Muscle of leg (tissue), 16 donors: ENCODE measurements at places on chromosomes 12 and 14. TPM values are rescaled to one million over a fixed set of nuclear protein-coding genes. Genes with fewer than 3 reads are reported as not detected.

RPL36AL gene
- total RNA-seq: 259 TPM

RASSF9 gene
- 2.3 TPM for total RNA-seq

RPL10L gene
- total RNA-seq: not detected

ANKRD52 gene
- 8.6 TPM for total RNA-seq

CD27 gene
- 0.27 TPM for total RNA-seq

CLEC4C gene
- not detected for total RNA-seq

CLEC2B gene
- 4.4 TPM for total RNA-seq

TAS2R43 gene
- total RNA-seq: 2.2 TPM

COX8C gene
- total RNA-seq: not detected

TSPAN9 gene
- 56.6 TPM for total RNA-seq

SLC16A7 gene
- total RNA-seq: 9.7 TPM

TPPP2 gene
- 0.44 TPM for total RNA-seq

RFLNA gene
- 8.7 TPM for total RNA-seq

LRRC43 gene
- total RNA-seq: 0.18 TPM

DLK1 gene
- total RNA-seq: 377 TPM

B4GALNT1 gene
- total RNA-seq: 1.4 TPM

ZDHHC22 gene
- 0.09 TPM for total RNA-seq

IAPP gene
- not detected for total RNA-seq

REP15 gene
- 1.3 TPM for total RNA-seq

SERPINA1 gene
- total RNA-seq: 2.0 TPM

CFAP251 gene
- total RNA-seq: 1.7 TPM

SSTR1 gene
- total RNA-seq: under 0.01 TPM

TEX22 gene
- 0.49 TPM for total RNA-seq

ACOT4 gene
- total RNA-seq: 0.31 TPM

FOXN4 gene
- total RNA-seq: 0.04 TPM

GPR68 gene
- 0.35 TPM for total RNA-seq

C12orf54 gene
- total RNA-seq: 0.31 TPM

RIPK3 gene
- 2.0 TPM for total RNA-seq

SLC15A4 gene
- total RNA-seq: 16.8 TPM
